ENCODE measurements at places on chromosomes 1 and 21.
A peak's percentile ranks its signal among the peaks of the same experiment; 100 is the strongest.

DNA sequence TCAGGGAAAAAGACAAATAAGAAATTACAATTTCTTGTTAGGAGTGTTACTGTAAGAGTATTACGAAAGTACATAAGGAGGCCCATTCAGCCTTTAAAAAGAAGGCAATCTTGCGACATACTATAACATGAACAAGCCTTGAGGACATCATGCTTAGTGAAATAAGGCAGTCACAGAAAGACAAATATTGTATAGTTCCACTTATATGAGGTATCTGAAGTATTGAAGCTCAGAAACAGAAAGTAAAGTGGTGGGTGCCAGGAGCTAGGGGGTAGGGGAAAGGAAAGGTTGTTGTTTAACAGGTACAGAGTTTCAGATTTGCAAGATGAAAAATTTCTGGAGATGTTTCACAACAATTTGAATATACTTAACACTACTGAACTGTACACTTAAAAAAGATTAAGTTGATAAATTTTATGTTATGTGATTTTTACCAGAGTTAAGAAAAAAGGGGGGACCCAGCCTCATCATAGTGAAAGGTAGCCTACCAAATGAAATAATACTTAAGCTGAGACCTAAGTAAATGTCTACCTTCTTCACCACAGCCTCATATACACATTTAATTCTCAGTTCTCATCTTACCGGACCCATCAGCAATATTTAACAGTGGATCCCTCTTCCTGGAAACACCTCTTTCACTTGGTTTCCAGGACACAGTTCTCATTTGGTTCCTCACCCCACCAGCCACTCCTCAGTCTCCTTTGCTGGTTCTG is 19.5 kb downstream of the USP24 start:
- no peak for DNase-seq

GRCh38 chr1:66434096-66434495 is 99.9 kb upstream of the SGIP1 start:
- no peak for DNase-seq

GRCh38 chr1:245953876-245954660 is 553.0 kb downstream of the SMYD3 start:
- DNase-seq = no peak

DNA sequence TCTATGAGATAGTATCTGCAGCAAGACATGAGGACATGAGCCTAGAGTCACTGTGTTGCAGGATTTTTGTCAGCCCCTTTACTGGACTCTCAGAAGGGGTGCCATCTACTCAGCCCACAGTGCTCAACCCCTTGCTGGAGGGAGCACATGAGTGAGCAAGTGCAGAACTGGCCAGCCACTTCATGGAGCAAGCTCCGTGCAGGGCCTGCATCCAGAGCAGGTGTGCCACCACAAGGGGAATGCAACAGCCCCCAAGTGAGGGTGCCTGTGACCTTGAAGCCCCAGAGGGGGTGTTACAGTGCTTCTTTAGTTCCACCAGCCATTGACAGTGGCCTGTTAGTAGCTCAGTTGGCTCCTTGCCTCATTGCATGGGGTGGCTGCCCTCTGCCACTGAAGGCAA is 649.7 kb downstream of the PLPP3 start:
- DNase-seq = no peak

GRCh38 chr1:76901158-76901767 is 34.0 kb downstream of the ST6GALNAC5 start:
- no peak for DNase-seq

DNA sequence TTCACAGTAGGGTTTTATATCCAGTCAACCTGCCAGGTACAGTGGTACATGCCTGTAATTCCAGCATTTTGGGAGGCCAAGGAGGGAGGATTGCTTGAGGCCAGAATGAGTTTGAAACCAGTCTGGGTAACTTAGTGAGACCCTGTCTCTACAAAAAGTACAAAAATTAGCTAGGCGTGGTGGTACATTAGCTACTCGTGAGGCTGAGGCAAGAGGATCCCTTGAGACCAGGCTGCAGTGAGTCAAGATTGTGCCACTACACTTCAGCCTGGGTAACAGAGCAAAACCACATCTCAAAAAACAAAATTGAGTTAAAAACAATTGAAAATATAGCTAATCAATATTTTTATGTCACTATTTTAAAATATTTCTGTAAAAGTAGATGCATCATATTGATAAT is 33.2 kb downstream of the DDI2 start:
- no peak for DNase-seq

DNA sequence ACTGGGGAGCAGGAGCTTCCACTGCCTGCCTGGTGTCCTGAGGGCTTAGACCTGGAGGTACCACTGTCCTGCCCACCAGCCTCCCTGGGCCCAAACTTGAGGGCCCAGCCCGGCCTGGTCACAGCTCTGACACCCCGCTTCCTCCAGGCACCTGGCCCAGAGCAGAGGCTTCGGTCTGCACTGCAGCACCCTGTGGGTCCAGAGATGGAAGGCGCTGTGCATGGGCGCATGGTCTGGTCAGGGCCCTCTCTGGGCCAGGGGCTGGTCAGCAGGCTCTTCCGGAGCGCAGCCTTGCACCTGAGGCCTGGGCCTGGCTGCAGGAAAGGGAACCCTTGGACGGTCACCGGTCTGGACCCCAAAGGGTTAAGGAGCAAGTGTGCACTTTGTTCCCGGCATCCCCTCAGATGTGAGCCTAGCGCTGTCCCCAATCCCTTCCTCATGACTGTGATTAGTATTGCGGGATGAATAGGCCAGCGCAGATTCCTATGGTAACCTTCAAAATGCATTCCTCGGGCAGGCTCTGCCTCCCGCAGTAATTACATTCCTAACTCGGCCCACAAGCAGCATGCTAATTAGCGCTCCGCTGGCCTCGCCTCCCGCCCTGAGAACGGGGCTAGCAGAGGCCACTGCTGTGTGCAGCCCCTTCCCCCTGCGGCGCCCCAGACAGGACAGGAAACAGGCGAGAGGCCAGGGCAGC is 36.3 kb downstream of the PRDM16 start:
- DNase-seq = no peak

DNA sequence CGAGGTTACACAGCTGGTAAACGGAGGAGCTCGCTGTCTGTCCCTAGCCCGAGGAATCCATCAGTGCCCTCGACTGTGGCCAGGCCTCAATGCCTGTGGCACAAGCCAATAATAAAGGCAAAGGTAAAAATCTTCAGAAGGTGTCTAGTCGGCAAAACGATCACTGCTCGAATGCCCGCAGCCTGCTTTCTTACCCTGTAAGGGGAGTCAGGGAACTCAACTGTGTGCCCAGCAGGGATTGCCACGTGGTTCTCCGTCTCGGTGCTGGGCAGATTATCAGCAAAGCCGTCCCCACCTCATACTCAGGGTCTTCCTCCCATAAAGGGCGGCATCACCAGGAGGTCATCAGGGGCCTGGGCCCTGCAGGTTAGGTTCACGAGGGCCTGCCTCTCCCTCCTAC is 103.4 kb downstream of the PAX7 start:
- no peak for DNase-seq

- DNase-seq = no peak
These were observed 16.3 kb upstream of the PLCH2 start for GRCh38 chr1:2459757-2460156.

- peak; percentile 61 for DNase-seq
These were observed 12.5 kb downstream of the RPS6KA1 start for GRCh38 chr1:26541816-26542711.

DNA sequence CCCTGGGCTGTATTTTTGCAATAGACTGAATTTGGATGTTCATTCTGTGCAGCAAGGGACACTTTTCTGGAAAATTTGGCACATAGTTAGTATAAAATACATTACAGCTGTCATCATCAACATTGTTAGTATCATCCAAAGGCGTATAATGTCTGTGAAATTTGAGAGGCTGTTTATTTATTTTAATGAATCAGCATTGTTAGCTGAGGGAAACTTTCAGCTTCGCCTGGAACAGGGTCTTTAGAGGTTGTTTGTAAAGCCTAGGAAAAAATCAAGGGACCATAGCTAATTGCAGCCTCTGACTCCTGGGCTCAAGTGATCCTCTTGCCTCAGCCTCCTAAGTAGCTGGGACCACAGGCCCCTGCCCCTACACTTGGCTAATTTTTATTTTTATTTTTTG is 106.8 kb upstream of the USP24 start:
- DNase-seq = peak; percentile 7

DNA sequence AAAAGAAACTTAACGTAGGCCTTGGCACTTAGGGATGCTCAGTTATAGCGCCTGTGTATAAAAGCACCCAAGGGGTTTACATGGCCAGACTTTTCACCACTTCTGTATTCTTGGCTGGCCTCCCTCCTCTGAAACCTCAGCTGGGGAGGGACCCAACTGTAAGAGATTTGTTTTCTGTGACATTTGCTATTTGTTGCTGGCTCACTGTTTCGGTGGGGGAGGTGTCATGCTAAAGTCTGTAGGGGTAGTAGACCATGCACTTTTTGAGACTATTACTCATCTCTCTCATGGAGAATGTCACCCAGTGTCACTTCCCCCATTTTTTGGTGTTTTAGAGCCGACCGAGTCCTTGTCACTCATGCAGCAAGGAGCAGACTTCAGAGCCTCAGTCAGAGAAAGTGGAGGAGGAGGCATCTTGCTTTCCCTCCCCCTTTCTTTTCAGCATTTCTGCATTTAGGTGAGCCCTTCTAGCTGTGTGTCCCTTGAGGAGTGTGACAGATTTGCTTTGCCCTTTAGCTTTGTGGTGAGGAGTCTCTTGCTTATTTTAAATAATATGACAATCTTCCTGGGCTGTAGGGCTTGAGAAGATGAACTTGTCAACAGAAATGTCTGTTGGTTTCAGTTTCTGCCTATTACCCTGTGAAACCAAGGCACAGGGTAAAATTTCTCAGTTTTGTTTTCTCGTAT is 160.1 kb downstream of the FASLG start:
- no peak for DNase-seq

- no peak for DNase-seq
These were observed 8.6 kb downstream of the CLDN14 start for GRCh38 chr21:36471254-36471723.

DNA sequence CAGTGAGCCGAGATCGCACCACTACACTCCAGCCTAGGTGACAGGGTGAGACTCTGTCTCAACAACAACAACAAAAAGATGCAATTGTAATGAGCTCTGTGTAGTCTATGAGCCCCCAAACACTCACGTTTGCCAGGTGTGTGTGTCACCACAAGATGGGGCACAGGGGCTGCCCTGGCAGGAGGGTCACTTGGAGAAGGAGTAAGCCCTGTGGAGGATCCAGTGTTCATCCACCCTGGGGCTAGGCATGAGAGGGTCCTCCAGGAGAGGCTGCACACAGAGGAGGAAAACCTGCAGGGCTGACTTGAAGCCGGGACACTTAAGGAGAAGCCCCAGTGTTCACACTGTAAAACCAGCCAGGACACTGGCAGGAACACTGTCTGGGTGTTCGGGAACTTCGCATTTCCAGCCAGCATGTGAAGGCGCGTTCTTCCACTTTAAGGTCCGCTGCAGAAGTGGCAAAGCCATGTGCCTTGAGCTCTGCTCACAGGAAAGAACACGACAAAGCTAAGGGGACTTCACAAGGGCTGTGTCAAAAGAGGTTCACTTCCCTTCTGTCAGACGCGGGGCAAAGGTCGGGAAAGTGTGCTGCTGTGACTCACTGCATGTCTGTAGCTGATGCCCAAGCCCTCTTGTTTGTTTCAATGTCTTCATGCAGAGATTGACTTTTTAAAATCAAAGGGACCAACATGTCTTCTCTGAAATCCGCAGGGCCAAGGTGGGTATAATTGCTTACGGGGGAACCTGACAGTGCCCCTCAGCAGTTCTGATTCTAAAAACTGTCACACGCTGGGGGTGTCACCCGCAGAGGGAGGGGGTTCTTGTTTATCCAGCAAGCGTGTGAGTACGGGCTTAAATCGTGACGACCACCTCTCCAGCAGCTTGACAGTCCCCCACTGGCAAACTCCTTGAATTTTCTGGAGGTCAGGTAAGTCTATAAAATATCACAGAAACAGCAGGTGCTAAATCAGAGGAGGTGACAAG is 102.8 kb downstream of the RIPK4 start:
- DNase-seq = no peak

- peak; percentile 52 for DNase-seq
These were observed 13.0 kb downstream of the CCDC190 start for GRCh38 chr1:162847839-162848453.

DNA sequence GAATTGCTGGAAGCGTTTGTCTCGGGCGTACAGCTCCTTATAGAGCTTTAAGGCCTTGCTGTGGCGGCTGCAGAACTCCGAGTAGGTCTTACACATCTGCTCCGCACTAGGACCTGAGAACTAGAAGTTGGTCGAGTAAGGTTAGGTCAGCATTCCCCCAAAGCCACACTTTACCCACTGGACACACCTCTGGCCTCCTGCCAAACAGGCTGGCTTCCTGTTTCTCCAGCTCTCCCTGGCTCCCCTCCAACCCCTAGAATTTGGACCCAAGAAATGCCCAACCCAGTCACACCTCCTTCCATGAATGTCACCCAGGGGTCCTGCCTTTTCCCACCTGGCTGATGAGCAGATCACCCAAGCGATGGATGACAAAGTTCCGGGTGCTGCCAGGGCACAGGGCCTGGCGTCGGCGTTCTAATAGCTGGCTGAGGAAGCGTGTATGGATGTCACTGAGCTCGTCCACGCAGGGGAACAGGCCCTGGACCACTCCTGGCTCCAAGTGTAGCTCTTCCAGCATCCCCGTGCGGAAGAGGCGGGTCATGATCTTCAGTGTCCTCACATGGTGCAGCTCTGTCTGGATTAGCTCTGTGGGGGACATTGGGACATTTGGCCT is 15.6 kb downstream of the ARHGEF2 start:
- DNase-seq = no peak

GRCh38 chr1:62989497-62989896 is 205.6 kb downstream of the ATG4C start:
- no peak for DNase-seq

DNA sequence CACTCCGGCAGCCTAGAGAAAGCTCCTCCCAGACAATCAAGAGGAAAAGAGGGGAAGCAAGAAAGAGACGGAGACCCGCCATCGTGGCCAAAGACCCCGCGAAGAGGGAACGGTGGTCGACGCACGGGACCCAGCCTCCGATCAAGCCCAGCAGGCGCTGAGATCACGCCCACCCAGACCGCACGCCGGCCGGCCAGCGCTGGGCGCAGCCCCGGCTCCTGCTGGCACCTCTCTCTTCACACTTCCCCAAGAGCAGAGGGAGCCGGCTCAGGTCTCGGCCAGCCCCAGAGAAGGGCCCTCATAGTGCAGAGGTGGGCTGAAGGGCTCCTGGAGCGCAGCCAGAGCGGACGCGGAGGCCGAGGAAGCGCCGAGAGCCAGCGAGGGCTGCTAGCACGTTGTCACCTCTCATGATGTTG is 918.4 kb upstream of the ADAMTS5 start:
- no peak for DNase-seq

Measured in DMS153 (cell line).